ENCODE measurements at places on chromosomes 2 and 18.

DNA sequence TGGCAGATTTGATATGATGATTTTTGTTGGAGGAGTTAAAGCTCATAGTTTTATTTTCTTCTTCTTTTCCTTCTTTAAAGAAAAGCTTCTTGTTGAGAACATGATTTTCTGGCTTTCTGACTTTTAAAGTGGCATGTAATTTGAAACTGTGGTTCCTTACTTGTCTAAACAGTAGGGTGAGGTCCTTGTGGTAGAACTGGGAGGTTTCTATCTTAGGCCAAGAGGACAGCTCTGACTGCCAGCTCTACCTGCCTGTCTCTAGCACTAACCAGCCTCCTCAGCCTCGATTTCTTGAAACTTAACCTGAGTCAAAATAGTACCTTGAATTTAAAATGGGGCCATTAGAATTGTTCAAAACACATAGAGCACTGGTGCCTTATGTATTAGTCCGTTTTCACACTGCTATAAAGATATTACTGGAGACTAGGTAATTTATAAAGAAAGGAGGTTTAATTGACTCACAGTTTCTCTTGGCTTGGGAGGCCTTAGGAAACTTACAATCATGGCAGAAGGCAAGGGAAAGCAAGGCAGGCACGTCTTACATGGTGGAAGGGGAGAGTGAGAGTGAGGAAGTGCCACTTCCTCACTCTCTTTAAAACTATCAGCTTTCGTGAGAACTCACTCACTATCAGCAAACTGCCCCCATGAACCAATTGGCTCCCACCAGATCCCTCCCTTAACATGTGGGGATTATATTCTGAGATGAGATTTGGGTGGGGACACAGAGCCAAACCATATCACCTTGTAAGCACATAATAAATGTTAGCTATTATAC is 119.0 kb downstream of the CERS6 start:
- DNase-seq = no peak

GRCh38 chr2:180542511-180542910 is 437.9 kb upstream of the UBE2E3 start:
- DNase-seq = no peak

GRCh38 chr2:128803222-128803621 is 484.6 kb upstream of the HS6ST1 start:
- no peak for DNase-seq

DNA sequence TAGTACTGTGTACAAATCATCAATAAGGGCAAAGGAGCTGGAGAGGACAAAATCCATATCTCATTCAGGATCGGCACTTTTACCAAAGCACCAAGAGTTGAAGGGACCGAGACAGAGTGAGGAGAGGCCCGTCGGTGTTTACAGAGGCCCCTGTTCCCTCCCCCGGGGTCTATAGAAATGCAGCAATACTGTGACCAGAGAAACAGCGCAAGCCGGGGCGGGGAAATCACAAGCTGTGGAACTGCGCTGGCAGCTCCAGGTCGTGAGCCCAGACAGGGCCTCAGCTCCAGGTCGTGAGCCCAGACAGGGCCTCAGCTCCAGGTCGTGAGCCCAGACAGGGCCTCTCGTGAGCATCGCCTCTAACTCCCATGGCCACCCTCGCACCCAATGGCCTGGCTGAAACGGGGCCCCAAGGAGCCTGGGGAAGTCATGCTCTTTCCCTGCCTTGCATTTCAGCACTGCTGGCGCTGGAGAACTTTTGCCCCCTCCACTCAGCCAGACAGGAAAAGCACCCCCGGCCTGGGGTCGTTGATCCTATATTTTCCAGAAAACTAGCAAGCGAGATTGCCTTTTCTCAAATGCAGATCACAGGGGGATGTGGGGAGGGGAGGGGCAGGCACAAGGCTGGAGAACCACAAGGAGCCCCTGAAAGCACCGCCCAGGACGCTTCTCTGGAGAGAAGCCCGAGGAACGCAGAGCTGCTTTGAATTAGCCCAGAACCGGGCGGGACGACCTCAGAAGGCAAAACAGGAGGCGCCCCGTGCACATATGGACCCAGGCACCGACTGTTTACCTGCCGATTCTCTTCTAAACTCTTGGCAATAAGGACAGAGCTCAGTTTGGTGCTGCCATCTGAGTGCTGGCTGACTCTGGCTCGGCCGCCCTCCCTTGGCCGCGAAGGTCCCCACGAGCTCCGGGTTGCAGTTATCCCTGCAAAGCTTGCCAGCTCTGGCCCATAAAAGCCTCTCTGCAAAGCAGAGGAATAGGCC is 223.7 kb downstream of the ACKR3 start:
- DNase-seq = no peak

DNA sequence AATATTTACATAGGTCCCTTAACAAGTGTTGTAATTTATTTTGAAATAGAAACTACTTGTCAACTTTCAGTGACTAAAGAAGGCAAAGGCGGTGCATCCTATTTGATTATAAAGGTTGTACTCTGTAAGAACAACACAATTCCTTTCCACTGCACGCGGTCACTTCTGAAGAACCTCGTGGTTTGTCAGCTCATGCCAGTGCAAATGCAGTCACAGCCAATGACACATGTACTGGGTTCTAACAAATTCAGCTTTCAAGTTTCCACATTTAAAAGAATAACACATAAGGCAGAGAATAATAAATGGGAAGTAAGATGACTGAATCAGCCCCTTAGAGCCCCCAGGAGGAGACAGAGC is 39.7 kb downstream of the CYB5A start:
- DNase-seq = no peak

DNA sequence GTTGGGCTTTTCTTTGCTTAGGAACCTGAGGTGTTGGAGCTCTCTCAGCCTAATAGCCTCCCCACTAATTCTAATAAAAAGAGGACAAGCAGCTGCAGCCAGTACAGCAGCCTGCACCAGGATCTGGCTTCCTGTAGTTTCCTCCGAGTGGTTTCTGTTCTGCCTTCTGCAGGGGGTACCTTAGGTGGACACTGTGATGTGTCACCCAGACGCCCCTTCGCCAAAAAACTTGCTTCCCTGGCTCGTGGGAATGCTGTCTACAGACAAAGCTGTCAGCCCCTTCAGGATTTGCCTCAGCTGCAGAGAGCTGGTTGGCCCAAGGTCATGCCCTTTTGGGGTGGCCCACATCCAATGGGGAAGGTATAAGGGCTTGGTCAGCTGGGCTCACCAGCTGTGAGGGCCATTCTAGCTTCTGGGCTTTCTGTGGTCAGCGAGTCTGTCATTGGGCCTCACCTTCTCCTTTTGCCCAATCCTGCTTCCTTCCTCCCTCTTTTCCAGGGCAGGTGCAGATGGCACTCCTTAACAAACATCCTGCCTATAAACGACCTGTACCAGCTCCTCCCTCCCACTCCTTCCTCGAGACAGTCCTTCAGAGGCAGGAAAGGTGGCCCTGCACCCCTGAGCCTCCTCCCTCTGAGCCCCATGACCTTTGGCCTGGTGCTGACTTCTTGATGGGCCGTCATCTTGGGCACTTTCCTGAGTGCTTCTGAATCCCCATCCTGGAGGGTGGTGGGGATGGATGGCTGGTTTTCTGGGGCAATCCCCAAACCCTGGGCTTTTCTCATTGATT is 44.0 kb upstream of the ROCK2 start:
- DNase-seq = no peak

Measured in central memory CD4-positive, alpha-beta T cell (primary cell).